Stimulated activated CD4-positive, alpha-beta T cell treated with anti-CD3 and anti-CD28 coated beads, Interleukin-1b, Interleukin-23, amount 100 ng/mL, for 1 hour (primary cell): ENCODE measurements at places on chromosomes 5 and 9.

- no peak for DNase-seq
Observed at GRCh38 chr5:151231359-151231758, 7.5 kb upstream of the CCDC69 start.

GRCh38 chr5:125530833-125531615 lies 784.6 kb upstream of the ZNF608 start:
- DNase-seq, result no peak

- DNase-seq, result no peak
Observed at GRCh38 chr5:76927961-76928360, 24.9 kb upstream of the CRHBP start.

DNA sequence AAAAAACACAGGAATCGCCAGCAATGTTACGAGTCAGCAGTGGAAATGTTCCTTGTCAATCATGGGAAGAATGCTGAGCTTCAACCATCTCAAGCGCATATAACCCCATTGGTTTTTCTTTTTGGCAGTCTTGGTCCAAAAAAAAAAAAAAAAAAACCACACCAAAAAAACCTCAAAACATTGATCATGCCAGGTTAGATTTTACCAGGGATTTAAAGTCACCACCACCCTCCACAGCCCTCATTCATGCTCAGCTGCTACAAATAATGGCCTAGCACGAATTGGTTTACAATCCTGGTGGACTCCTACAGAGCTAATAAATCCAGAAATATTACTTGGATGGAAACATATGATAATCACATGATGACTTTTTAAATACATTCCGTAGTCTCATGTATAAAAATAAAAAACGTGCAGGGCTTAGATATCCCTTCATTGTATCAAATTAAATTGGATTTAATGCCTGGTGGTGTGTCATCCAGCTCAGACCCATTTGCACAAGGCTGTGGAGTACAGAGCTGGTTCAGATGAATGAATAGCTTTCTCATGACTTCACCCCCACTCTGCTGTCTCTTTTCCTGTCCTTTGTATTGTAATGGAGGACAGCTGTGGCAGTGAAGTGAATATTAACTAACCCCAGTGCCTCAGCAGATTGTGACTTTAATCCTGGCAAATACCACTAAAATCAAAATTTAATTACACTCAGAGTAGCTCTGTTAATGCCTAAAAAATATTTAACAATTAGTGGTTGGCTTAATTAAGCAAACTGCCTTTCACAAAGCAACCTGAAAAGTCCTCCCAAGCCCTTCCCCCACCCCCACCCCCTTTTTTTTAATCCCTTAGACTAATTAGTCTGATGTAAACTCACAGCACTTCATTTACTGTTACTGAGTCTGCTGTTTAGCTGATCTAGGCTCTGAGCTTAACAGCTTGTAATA lies 626.5 kb upstream of the ZNF608 start:
- no peak for DNase-seq

DNA sequence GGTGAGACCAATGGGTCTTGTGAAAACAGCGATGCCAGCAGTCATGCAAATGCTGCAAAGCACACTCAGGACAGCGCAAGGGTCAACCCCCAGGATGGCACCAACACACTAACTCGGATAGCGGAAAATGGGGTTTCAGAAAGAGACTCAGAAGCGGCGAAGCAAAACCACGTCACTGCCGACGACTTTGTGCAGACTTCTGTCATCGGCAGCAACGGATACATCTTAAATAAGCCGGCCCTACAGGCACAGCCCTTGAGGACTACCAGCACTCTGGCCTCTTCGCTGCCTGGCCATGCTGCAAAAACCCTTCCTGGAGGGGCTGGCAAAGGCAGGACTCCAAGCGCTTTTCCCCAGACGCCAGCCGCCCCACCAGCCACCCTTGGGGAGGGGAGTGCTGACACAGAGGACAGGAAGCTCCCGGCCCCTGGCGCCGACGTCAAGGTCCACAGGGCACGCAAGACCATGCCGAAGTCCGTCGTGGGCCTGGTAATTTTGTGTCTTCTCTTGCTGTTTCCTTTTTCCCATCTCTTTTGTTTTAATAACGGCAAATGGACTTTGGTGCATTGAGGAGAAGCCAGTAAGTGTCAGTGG lies 98.0 kb downstream of the EHMT1 start:
- DNase-seq, result no peak

DNA sequence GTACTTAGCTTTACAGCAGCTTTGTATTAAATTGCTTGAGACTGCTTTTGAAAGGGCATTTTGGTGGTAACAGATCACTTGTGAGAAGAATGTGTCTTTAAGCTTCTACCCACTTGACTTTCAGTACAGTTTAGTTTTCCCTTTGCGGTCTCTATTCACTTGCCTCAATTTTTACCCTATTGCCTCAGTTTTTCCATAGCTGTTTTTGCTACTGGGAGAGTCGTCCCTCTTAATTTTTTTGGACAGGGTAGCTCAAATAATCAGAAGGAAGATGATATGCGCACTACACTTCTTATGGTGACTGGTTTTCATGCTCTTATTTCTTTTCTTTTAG lies 18.8 kb downstream of the UGCG start:
- DNase-seq, result no peak

- DNase-seq, result no peak
Observed at GRCh38 chr5:149242339-149242738, 29.3 kb upstream of the AFAP1L1 start.

DNA sequence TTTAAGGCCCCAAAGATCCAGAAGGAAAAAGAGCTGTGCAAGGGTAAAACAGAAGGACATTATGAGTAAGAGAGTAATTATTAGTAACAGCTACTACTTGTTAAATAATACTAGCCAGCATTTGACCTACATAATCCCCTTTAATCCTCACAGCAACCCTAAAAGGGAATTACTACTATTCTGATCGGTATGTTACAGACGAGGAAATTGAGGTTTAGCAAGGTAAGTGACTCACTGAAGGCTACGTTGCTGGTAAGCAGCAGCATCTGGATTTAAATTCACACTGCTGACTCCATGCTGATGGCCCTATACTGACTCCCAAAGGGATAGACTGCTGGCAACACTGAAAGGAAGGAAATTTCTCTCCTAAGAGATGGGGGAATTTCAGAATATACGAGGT lies 3.7 kb upstream of the FSD1L start:
- DNase-seq, result no peak

- DNase-seq, result no peak
Observed at GRCh38 chr9:93657331-93658111, 81.1 kb downstream of the PHF2 start.

DNA sequence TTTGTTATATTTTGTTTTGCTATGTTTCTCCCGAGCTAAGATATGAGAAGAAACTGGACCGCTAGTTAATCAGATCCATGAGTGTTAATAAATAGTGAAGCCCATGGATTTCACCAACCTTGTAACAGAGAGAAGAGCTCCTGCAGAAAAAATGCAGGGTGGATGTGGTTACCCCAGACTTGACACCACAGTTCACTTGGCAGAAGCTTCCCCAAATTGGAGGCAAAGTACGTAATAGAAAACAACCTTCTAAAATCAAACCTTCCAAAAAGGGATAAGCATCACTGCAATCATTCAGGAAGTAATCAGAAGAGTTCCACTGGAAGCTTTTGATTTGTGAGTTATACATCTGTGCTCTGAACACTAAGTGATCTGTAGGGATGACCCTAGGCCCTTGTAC lies 267.5 kb downstream of the ACTL7B start:
- no peak for DNase-seq

GRCh38 chr5:160197341-160198144 lies 31.8 kb upstream of the FABP6 start:
- no peak for DNase-seq

- no peak for DNase-seq
Observed at GRCh38 chr9:130196643-130197042, 24.4 kb downstream of the NCS1 start.

DNA sequence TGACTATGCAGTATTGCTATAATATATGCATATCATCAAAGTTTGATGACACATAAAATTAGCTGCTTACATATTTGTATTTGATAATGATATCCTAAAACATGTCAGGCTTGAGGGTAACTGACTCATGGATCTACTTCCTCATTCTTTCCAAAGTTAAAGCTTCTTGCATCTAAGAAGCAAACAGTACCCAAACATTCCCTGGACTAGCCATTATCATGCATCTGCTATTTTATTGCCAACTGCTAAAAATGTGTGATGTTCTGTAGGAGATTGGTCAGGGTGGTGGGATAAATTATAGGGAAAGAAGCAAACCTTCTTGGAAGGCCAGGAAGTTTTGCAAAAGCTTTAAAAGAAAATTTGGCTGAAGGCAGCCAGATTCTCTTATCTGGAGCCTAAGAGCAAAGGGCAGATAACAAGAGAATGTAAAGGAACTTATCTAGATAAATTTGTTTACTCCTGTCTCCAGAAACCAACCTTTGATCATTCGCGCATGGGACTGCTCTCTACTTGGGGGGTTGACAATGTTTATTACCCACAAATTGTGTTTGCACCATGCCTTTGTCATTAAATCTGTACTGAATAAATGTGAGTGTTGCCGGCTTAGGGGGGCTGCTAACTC lies 604.1 kb upstream of the TLE4 start:
- DNase-seq, result no peak

- DNase-seq, result no peak
Observed at GRCh38 chr5:178110-178509, 13.2 kb upstream of the LRRC14B start.

DNA sequence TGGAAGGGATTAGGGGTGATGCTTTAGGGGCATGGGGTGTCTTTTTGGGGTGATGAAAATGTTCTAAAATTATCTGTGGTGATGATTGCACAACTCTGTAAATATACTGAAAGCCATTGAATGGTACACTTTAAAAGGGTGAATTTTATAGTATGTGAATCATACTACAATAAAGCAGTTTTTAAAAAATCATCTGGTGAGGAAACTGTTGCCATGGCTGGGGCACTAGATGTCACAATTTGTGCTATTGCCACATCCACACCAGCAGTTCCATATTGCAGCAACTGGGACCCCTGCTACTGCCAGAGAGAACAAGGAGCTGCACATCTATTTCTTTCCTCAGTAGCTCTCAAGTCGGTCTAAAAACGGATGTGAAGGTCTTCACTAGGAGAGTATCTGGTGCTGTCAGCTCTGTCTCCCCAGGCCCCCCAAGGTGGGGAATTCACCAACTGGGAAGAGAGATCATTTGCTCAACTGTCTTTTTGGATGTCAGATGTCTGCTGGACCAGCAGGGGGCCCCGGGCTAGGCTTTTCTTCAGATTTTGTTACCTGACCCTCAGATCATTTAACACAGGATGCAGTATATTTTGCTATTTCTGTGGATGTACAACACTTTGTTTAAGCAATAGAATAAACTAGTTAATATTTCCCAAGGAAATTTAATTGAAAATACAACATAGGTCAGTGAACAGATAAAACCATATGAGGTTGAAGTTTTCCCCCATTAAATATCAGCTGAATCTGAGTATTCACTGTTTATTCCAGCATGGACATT lies 13.2 kb downstream of the CMYA5 start:
- DNase-seq, result peak; percentile 19

DNA sequence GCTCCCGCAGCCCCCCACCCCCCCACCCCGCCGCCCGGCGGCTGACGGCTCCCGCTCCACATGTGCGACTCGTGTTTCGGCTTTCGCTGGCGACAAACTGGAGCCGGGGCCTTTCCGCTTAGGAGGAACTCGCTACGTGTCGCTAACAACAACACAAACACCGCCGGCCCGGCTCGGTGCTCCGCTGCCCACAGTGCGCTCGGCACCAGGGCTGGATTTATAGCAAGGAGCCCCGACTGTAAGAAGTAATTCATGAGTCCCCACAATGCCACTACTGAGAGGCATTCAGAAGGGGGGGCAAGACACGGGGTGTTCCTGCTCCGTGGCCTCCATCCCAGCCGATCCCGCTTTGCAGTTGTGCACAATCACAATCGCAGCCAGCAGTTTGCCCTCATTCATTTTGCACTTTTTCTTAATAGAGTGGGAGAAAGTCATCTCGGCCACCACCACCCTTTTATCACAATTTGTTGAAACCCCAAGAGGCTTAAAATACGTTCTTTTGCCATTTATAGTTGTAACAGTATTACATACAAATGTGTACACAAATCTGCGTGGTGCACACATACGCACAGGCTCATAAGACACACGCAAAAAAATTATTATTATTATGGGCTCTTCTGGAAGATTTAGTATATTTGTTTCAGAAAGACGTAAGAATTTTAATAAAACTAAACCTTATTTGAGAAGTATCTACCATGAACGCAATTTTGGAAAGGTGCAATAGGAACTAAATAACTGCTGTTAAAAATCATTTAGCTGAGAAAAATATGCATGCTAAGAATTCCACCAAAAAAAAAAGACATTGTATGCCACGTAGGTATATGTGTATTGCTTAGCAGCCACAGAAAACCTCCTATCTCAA lies 48.1 kb downstream of the EBF1 start:
- no peak for DNase-seq

DNA sequence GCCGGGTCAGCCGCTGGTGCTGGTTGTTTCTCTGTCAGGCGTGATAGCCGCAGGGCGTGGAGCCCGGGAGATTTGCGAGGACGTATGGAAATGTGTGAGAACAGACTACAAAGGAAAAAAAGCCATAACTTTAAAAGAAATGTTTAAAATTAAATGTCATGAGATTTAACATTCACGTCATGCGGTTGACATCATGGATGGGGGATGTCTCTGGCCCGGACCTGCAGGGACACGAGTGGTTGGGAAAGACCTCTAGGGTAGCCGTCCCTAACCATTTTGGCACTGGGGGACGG lies 643 bp upstream of the RNF130 start:
- no peak for DNase-seq

GRCh38 chr5:175347027-175347426 lies 97.0 kb downstream of the DRD1 start:
- DNase-seq, result no peak

GRCh38 chr9:33029231-33029786 lies 4.2 kb downstream of the DNAJA1 start:
- DNase-seq, result no peak

- DNase-seq, result no peak
Observed at GRCh38 chr9:3971391-3972082, 328.3 kb downstream of the GLIS3 start.

GRCh38 chr9:134917431-134918373 lies at the start of gene FCN1:
FCN1 (minus strand) TSS chr9:134917912; CDS start chr9:134917871, 41 bp downstream.
- DNase-seq, result no peak

DNA sequence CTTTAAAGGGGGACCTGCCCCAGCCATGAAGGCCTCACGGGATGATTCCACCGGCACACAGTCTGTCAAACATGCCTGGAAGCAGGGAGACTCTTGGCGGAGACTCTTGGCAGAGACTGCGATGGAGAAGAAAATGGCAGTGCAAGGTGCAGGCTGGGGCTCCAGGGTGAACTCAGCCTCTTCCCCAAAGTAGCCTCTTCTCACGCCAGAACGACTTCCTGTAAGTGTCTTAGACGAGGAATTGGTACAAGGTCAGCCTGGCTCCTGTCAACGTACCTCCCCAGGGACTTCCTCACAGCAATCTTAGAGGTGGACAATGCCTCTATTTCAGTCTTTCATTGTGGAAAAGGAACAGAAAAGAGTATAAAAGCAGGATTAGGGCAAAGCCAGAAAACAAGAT lies 109.3 kb downstream of the UGCG start:
- DNase-seq, result no peak

GRCh38 chr9:112570671-112571167 lies 84.1 kb downstream of the KIAA1958 start:
- DNase-seq, result no peak

- DNase-seq, result no peak
Observed at GRCh38 chr9:96417661-96418082, 498 bp downstream of the ZNF367 start.
